ENCODE measurements at places on chromosomes 7 and 10.

DNA sequence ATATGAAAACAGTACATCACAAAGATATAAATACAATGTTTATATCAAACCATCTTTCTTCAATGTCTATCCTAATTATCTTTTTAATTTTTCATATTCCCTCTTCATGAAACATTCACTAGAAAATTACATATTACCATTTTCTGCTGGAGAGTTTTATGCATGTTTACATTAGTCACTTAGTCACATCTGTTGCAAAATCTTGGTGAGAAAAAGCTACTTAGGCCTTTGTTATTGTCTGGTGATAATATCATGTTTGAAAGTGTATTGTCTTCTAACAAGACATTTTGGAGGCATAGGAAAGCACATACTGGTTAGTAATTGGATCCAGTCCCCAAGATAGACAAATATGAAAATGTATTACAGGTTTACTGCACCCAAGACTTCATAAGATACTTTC, 163.6 kb downstream of the GNAI1 start:
- ATAC-seq: no peak

GRCh38 chr7:105209433-105209832, 179.3 kb downstream of the SRPK2 start:
- no peak for ATAC-seq

DNA sequence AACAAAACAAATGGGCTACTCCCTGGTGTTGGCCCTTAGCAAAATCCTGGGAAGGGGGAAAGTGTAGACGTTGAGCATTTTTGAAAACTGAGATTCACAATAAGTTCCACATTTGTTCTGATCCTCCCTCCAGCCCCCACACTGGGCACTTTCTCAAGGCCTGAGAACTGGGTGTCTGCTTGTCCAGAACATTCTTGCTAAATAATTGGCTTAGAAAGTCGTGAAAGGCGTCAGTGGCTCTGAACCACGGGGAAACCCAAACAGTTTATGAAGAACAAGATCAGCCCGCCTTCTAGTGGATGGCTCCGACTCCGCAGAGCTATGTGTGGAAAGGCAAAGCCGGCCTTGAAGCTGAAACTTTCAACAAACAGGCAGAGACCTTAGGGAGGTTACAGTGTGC, 370.1 kb downstream of the PRPF18 start:
- peak; percentile 92 for ATAC-seq

- no peak for ATAC-seq
Measured at GRCh38 chr10:88150339-88150738, 286.9 kb downstream of the PTEN start.

- ATAC-seq: peak; percentile 78
Measured at GRCh38 chr7:66326501-66327215, 121.5 kb downstream of the TPST1 start.

- no peak for ATAC-seq
Measured at GRCh38 chr10:87794285-87794684, 23.7 kb downstream of the ATAD1 start.

GRCh38 chr7:51961804-51962203, 645.2 kb upstream of the COBL start:
- no peak for ATAC-seq

DNA sequence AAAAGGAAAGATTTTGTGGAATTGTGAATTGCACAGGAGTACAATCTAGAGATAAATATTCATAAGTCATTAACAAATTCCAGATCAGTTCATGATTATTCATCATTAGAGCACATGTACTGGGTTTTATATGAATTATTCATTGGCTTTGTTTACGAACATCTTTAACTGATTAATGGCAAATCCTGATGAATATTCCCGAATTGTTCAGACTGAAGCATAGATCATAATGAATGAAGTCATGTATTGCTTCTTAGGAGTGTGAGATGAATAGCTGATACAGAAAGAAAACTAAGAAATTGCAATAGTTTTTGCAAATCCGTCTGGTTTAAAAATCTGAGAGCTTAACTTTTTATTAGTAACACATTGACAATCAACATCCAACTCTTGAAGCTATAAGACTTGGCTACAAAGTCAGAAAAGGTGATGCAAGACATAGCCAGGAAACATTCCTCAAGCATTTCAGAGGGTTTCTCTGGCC, 183.6 kb upstream of the DGKB start:
- ATAC-seq: no peak

- no peak for ATAC-seq
Measured at GRCh38 chr7:89623018-89623672, 531.1 kb upstream of the STEAP1 start.

- ATAC-seq: no peak
Measured at GRCh38 chr10:129677377-129677927, 210.4 kb downstream of the MGMT start.

GRCh38 chr10:49362596-49363260, 33.2 kb downstream of the DRGX start:
- ATAC-seq: no peak

- ATAC-seq: no peak
Measured at GRCh38 chr10:108469940-108470339, 1305.4 kb upstream of the SORCS1 start.

DNA sequence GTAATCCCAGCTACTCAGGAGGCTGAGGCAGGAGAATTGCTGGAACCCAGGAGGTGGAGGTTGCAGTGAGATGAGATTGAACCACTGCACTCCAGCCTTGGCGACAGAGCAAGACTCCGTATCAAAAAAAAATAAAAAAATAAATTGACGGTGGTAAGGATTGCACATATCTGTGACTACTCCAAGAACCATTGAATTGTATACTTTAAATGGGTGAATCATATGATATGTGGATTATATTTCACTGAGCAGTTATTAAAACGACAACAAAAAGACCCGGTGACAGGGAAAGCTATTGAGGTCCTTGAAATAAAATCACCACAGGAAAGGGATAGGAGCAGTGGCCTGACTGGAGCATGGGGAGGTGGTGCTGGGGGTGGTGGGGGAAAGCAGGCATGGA, 31.2 kb upstream of the COMTD1 start:
- no peak for ATAC-seq

- ATAC-seq: no peak
Measured at GRCh38 chr10:7338469-7338868, 72.4 kb downstream of the SFMBT2 start.

GRCh38 chr7:108345710-108346336, 110.4 kb downstream of the NRCAM start:
- no peak for ATAC-seq

DNA sequence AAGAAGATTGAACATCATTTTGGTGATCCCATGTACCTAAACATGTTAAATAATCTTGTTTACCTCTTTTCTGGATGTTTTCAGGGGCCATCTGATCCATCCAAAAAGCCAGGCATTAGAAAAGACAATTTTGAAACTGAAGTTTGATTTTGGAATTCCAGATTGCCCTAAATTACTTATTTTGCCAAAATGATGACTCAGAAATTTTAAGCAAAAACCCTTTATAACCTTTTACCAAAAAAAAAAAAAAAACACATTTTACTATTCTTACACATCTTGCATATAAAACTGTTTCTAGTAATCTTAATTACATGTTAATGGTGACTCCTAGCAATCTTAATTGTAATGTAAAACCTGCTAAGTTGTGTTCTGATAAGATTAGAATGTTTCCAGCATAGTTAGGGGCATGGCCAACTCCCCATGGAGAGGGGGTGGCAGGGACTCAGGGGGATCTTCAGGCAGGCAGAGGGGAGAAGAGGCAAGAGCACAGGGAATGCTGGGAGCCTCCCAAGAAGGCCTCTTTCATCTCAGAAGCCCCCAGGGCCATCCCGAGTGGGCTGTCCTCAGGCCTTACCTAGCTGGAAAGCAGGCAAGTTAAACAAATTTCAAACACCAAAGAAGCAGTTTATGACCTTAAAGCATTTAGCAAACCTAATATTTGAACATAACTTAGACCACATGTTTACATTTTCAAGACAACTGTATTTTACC, 25.8 kb upstream of the AKR1C3 start:
- ATAC-seq: no peak

DNA sequence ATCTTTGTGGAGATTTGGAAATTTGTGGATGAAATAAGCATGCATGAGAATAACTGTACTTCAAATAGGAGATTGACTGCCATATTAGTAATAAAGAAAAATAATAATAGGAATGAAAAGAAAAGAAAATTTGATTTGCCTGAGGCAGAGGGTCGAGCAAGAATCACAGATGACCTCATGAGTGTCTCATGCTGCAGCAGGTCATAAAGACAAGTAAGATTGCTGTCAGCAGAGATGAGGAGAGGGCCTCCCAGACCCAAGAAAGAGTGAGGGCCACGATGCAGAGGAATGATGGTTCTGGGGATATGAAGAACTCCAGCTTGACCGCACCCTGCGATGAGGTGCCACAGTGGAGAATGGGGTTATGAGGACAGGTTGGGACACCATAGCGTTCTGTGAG, 39.2 kb downstream of the TOMM7 start:
- no peak for ATAC-seq

GRCh38 chr7:80613519-80613918, 24.9 kb upstream of the CD36 start:
- no peak for ATAC-seq

DNA sequence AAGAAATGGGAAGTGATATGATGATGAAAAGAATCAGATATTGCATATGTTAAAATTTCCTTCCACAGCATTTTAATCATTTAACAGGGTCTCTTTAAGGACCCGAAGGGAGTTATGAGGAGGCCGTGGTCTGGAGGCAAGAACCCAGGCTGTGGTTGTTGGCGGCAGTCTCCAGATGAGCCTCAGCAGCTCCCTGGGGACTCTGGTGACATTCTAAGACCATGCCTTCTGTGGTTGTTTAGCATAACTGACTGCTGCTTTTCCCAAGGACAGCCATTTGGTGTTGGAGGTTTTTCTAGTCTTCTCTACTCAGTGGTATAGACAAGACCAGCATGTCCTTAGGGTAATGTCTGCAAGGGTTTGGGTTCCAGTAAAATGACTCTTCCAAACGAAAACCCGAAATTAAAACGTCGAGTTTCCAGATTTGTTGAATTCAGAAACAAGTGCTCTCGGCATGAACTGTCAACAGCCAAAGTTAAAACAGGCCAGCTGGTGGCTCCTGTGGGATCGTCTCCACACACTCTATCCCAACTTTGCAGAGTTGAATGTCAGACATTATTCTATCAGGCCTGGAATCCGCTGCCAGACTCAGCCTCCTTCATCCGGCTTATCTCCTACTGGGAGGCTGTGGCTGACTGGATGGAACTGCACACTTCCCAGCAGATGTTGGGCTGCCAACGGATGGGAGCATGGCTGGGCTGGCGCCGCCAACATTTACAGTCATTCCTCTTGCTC, 183.1 kb downstream of the TAX1BP1 start:
- ATAC-seq: no peak

DNA sequence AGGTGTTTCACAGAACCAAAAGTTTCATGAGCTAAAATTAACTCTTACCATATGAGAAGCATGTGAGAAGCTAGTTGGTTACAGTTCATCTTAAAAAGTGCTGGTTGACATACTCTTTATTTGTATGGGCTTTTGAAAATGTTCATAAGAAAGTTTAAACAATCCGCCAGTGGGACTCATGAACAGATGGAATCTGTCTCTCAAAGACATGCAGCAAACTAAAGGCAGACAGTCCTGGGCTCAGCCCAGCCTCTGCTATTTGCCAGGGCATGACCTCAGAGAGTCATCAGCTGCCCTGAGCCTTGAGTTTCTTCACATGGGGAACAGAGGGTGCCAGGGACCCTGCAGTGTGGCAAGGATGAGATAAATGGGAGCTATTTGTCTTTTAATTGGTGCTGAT, 3.2 kb downstream of the PYROXD2 start:
- no peak for ATAC-seq

- no peak for ATAC-seq
Measured at GRCh38 chr7:82268632-82269031, 174.9 kb downstream of the CACNA2D1 start.

GRCh38 chr7:142927085-142927745, 6.3 kb downstream of the TRPV5 start:
- ATAC-seq: peak; percentile 32

- ATAC-seq: no peak
Measured at GRCh38 chr10:128167926-128168520, 41.8 kb upstream of the MKI67 start.
